ENCODE measurements at places on chromosomes 6 and 20.

GRCh38 chr6:110048221-110048875, 70.2 kb downstream of the GPR6 start:
- DNase-seq: no peak

GRCh38 chr6:88548891-88549505, 382.9 kb upstream of the CNR1 start:
- DNase-seq: no peak

DNA sequence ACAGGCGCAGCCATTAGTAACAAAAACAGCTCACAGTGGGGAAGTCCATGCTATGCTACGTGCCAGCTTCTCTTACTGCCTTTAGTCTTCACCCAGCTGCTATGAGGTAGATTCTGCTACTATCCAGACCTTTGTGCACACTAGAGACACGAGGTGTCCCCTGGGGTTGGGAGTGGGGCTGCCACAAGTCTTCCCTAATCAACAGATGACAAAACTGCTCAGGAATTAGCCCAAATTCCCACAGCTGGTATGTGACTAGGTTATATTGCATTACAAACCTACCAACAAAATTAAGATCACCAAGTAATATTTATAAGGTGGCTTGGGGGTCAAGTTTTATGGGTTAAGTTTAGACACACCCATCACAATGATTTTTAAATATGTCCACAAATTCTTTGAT, 63.3 kb downstream of the PSMB1 start:
- no peak for DNase-seq

GRCh38 chr20:52667358-52667757, 304.8 kb upstream of the TSHZ2 start:
- DNase-seq: no peak

GRCh38 chr6:80336911-80337310, 230.4 kb downstream of the BCKDHB start:
- no peak for DNase-seq

- DNase-seq: no peak
Observed at GRCh38 chr6:32945953-32946352, 5.1 kb upstream of the HLA-DMB start.

Data from astrocyte of the cerebellum (primary cell).